ENCODE measurements at places on chromosomes 13 and 19.
A peak's percentile ranks its signal among the peaks of the same experiment; 100 is the strongest.

DNA sequence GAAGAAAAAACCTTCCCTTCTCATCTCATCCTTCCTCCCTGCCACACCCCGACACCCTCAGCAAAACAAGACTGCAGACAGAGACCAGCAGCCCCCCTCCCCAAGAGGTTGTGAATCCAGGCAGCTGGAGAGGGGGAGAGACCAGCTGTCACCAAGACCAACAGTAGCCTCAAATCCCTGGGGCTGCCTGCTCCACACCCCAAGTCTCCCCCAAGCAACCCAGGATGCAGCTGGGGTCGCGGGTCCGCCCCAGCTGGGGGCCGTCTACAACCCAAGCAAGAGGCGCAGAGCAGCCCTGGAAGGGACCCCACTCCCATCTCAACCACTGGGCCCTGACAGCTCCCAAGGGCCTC, 7.1 kb downstream of the KLF16 start:
- no peak for DNase-seq

DNA sequence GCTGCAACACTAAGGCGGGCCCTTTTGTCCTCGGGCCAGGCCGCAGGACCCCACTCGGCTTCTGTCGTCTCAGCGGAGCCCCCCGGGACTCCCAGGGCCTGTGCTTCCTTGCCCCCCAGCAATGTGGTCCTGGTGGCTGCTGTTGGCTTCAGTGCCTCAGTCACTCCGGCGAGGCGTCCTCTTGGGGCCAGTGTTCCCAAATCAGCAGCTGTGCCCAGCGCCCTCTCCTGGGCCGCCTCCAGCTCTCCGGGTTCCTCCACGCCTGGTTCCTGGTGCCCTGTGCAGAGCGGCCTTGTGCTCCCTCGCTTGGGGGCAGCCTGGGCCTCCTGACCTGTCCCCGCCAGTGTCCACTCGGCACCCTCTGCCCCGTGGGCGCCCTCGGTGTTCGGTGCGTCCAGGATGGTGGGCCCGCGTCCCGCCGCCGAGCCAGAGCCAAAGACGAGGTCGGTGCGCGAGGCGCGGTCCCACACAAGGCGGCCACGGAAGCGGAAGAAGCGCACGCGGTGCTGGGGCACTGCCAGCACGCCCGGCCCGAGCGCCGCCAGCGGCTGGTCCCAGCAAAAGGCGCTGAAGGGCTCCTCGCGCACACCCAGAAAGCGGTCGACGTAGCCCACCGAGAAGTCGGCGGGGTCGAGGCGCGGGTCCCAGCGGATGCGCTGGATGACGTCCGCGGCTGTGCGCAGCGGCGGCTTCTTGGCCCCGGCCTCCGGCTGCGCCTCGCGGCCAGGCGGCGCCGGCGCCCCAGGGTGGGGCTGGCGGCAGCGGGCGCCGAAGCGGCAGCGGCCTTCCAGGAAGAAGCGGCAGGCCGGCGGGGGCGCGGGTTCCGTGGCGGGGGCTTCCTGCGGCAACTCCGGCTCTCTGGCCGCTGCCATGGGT, 685 bp downstream of the LENG9 start:
- DNase-seq, result no peak

DNA sequence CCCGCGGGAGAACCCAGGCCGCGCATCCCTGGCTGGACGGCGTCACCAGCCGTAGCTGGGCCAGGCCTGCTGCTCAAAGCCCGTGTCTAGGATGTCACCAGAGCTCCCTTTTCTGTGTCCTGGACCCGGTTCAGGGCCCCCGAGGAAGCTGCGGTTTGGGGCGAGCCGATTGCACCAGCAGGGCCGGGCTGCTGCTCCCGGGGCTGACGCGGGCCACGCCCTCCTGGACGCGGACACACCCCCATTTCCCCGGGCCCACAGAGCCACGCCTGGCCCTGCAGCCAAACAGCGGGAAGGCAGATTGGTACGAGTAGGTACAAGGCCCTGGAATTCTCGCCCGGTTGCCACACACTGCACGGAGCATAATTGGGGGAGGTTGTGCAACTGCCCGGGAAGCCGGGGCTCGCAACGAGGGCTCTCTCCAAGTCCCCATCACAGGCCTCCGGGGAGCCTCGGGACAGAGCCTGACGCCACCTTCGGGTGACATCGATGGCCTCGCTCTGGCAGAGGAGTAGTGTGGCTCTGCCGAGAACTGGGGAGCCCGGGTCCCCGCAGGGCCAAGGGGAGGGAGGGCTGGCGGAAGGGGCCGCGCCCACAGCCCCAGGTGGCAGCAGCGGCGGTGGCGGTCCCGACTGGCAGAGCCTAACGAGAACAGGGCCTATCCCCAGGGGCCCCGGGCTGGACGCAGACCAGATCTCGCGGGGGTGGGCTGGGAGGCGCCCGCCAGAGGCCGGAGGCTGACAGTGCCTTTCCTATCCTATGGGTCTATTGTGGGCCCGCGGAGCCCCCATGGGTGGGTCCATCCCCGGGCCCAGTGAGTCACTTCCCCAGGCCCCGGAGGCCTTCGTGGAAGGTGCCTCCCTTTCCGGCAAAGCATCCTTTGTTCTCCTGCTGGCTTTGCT, 23.5 kb downstream of the KCTD15 start:
- no peak for DNase-seq

DNA sequence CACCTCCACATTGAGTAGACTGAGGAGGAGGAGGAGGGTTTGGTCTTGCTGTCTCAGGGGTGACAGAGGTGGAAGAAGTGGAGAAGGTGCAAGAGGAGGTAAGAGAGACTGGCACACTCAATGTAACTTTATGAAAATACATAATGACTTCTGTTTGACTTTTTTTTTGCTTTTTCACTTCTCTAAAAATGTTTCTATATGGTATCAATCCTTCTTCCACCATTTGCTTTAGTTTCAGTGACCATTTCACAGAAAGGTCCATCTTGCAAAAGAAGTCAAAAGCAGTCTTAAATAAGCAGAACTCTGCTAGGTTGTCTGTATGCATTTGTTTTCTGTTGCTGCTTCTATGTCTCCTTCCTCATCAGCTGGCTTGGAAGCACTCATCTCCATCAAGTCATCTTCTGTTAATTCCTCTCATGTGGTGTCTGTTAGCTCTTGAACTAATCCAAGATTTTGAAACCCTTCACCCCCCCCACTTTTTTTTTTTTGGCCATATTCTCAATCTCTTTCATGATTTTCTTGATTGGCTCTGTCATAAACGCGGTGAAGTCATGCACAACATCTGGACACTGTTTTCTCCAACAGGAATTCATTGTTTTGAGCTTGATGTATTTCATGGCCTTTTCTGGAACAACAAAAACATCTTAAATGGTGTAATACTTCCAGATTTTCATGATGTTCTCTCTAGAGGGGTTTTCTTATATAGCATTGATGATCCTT, 80.8 kb downstream of the KL start:
- DNase-seq, result no peak

GRCh38 chr13:30565658-30566057, 52.1 kb upstream of the USPL1 start:
- no peak for DNase-seq

DNA sequence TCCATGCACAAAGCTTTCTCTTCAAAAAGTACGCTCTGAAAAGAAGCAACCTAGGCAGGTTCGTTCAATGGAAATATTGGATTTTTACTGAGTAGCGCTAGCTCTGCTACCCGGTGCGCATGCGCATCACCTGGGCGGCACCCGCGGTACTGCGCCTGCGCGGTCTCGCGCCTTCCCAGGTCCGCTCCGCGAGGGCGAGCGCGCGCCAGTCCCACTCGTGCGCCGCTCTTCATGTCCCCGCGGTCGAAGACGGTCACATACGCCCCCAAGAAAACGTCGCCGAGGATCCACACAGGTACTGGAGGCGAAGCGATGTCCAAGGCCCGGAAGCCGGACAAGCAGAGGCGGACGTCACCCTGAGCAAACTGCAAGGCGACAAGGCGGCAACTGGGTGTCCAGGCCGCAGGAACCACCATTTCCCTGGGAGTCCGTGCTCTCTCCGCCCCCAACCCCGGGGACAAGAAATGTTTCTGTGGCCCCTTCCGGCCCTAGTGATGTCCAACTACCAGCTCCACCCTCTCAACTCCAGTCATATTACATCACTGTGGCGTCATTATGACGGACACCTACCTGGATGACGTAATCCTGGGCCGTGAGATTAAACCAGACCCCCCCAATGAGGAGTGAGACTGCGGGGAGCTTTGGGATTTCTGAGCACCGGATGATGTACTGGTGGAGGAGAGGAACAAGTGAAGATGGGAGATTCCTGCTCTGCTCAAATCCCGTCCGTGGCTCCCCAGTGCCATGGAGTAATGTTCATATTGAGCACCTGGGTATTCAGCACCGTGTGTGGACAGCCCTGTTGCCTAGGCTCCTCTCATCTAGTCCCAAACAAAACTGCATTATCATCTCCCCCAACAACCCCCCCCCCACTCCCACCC, 4.8 kb upstream of the KCNC3 start:
- DNase-seq, result no peak

GRCh38 chr19:5826531-5827341, 12.8 kb downstream of the FUT6 start:
- DNase-seq, result peak; percentile 40

DNA sequence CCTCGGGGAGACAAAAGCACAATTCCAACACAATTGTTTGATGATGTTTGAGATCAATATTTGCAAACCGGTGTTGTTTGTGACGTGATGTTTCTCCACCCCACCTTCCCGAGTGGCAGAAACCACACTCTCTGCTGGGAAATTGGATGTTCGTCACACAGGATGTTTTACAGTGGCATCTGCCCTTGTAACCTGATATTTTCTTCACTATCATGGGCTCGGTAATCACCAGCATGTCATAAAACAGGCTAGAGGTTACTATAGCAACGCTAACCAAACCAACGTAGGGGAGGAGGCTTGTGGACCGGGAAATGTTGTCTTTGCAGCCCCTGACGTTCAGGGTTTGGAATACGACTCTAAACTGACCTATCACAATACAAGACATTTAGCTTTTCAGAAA, 454.5 kb downstream of the IRS2 start:
- DNase-seq, result no peak

DNA sequence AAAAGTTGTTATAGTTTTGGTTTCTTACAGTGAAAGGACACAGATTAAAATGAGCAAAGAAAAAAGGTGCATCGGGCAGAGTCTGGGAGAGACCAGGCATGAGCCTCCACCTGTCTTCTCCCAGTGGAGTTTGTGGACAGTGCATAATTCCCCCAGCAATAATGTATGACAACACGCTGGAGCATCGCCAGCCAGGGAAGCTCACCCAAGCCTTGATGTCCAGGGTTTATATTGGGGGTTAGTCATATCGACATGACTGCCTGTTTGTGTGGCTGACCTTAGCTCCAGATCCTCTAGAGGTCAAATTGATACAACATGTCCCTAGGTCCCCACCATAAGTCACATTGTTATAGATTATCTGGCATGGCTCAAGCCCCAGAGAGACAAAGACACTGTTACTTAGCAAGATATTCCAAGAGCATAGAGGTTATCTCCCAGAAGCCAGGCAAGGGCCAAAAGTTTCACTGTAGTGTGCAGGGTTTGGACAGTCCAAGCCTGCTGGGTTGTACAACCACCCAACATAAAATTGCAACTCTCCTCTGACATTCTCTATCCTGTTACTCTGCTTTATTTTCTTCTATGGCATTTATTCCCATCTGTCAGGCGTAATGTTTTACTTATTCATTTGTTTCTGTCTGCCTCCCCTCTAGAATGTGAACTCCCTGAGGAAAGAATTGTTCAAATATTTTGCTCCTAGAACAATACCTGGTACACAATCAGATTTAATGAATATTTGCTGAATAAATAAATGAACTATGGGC, 5.6 kb upstream of the KLK13 start:
- no peak for DNase-seq

GRCh38 chr13:92538164-92538563, 688.4 kb upstream of the GPC6 start:
- no peak for DNase-seq

- no peak for DNase-seq
These were observed 91.9 kb upstream of the TEX29 start for GRCh38 chr13:111228262-111229144.

- DNase-seq, result no peak
These were observed 16.0 kb downstream of the FGF9 start for GRCh38 chr13:21686751-21687391.

GRCh38 chr13:50131920-50132903, 117.0 kb downstream of the KCNRG start:
- DNase-seq, result no peak

GRCh38 chr19:4583961-4584669, 24.6 kb upstream of the SEMA6B start:
- DNase-seq, result no peak

GRCh38 chr13:25249001-25249543, 38.2 kb downstream of the MTMR6 start:
- DNase-seq, result no peak

GRCh38 chr13:81458170-81458569, 1117.2 kb upstream of the SPRY2 start:
- DNase-seq, result no peak

DNA sequence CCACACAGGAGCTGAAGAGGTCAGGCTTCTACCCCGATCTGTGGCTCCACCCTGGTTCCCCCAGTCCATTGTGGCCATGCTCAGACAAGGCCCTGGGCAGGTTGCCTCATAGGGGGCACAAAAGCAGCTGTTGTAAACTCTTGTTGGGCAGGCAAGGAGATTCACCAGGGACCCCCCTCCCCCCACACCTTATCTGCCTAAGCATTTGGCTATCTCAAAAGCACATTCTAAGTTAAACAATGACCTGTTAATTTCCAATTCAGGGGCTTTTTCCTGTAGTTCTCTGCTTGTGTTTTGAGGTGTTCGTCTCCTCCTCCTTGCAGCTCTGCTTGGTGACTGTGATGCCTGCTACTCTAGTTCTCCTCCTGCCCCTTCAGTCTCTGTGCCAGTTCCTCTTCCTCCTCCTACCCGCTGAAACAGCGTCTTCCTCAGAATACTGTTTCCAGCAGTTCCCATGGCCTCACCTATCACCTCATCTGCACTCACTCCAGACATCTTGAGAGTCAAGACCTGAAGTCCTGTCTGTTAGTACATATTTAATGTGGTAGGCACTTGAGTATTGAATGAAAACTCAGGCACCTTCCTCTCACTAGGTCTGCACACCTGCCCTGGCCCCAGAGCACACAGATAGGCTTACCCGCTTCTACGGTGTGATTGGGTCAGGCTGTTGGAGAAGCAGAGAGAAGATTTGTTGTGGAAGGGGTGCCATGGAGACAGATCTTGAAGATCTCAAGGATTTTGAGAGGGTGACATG, 31.7 kb downstream of the SPATA13 start:
- no peak for DNase-seq

DNA sequence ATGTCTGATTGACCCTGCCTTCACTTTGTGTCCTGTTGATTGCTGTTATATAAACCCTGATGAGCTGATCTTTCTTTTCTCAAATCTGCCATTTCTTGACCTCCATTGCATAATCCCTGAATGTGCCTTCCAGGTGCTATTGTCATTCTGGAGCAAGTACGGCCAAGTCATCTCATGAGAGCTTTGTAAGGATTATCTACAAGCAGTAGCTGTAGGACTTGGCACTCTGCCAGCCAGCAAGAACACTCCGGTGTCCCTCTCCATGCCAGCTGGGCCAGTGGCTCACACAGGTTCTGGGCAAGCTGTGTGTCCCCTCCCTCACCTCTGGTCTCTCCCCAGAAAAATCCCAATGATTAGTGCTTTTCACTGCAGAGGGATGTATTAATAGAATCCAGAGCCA, 348.1 kb downstream of the FOXO1 start:
- no peak for DNase-seq

- no peak for DNase-seq
These were observed at the start of gene SIGLEC8 for GRCh38 chr19:51458051-51458645. SIGLEC8 (minus strand) TSS chr19:51458454; CDS start chr19:51458387, 67 bp downstream.

GRCh38 chr13:110887597-110888333, 27.1 kb downstream of the ANKRD10 start:
- no peak for DNase-seq

All from GM19239 (cell line).